Activated CD8-positive, alpha-beta memory T cell treated with anti-CD3 and anti-CD28 coated beads, Interleukin-2, amount 50 U/mL, for 48 hours (primary cell): ENCODE measurements at places on chromosomes 5 and 9.
A peak's percentile ranks its signal among the peaks of the same experiment; 100 is the strongest.

DNA sequence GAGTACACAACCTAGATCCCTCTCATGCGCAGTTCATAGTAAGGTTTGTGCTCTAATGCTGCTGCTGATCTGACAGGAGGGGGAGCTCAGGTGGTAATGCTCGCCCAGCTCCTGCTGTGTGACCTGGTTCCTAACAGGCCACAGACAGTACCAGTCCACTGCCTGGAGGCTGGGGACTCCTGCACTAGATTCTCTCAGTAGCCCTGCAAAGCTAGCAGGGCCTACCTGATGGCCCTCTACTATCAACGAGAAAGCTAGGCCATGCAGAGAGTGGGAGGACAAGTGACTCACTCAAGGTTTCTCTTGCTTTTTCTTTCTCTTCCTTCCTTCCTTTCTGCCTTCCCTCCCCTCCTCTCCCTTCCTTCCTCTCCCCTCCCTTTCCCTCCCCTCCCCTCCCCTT is 55.1 kb upstream of the TEX48 start:
- no peak for DNase-seq

- DNase-seq: no peak
These were observed 198.3 kb downstream of the KCTD16 start for GRCh38 chr5:144369006-144369405.

DNA sequence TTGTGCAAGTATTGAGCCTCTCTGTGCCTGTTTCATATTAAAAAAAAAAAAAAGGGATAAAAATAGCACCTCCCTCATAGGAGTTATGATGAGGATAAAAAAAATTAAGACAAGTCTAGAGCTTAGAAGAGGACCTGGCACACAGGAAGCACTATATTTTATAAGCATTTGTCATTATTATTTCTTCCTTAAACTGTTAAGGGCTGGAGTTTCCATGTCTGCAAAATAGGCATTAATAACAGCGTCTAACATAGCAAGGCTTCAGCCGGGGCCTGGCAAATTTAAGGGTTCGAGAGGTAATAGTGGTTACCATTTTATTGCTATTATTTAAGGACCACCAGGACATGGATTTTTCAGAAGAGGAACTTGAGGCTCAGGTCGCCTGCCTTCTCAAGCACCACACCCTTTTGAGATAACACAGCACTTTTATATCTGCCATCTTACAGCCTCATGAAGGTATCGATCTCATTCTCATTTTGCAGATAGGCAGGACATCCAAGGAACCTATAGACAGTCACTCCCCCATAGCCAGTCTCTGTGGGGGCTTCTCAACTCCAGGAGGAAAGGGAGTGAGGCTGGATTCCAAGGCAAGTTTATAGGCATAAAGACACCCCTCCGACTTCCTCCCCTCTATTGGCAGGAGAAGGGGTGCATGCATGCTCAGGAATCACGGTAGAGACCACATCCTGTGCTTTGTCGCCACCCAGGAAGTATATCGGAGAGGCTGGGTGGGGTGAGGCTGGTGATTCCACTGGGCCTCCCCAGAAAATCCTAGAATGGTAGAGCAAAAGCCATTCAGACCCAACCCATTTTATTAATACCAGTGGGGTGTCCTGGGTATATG is 2.4 kb downstream of the ANXA6 start:
- DNase-seq: peak; percentile 71

GRCh38 chr9:132069046-132069898 is 10.4 kb downstream of the MED27 start:
- DNase-seq: no peak
